ENCODE measurements at places on chromosomes 6 and 20.

GRCh38 chr6:168198302-168199180, 119.5 kb upstream of the FRMD1 start:
- peak; percentile 64 for DNase-seq

- no peak for DNase-seq
Observed at GRCh38 chr6:61606500-61606899, 679.5 kb downstream of the KHDRBS2 start.

DNA sequence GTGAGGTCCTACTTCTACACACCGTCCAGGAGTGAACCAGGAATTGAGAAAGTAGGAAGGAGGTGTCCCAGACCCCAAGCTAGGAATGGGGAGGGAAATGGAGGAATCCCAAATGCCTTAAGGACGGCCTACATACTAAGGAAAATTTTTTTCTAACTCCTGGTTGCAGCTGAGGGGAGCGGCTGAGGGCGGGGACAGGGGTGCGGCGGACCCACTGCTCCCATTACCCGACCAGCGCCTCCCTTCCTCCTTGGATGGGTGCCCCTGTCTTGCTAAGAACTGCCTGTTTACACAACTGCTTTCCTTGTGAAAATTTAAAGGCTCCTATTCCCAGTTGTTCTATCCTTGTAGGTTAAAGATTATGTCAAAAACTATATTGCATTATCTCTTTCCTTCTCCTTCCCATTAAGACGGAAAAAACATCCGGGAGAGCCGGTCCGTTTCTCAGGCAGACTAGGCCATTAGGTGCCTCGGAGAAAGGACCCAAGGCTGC, 699 bp upstream of the HSPA1B start:
- peak; percentile 92 for DNase-seq

- DNase-seq: no peak
Observed at GRCh38 chr6:134577998-134578397, 260.1 kb upstream of the SGK1 start.

- DNase-seq: no peak
Observed at GRCh38 chr20:53149148-53149889, 177.2 kb downstream of the TSHZ2 start.

GRCh38 chr6:124694139-124694705, 268.0 kb upstream of the RNF217 start:
- DNase-seq: no peak

DNA sequence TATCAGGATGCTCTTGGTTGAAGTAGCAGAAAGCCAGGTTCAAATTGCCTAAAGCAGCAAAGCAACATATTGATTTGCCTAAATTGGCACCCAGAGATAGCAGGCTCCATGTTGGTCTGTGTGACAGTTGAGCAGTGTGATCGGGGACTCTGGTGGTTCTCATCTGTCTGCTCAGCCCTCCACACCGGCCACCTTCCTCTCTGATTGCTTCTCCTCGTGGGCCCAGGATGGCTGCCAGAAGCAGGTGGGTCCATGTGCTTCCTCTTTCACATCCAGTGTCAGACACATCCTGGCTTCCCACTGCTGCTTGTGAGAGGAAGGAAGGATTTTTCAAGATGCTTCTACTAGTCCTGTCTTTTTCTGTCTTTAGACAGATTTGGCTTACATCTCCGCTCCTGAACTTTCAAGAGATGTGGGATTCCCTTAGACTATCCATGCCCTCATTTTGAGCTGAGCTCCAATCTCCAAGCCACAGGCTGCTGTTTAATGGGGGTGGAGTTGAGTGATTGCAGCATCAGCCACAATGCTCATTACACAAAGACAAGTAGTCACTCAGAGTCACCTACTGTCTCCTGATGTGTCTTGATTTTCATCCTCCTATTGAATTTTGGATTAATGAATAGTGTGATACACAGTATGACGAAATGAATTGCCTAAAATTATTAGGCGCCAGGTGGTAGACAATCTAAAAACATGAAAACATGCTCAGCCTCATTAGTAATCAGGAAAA, 122.2 kb downstream of the ZDHHC14 start:
- DNase-seq: no peak

GRCh38 chr20:19605786-19606485, 152.1 kb upstream of the RIN2 start:
- no peak for DNase-seq

GRCh38 chr20:15916623-15917022, 656.6 kb downstream of the KIF16B start:
- no peak for DNase-seq

DNA sequence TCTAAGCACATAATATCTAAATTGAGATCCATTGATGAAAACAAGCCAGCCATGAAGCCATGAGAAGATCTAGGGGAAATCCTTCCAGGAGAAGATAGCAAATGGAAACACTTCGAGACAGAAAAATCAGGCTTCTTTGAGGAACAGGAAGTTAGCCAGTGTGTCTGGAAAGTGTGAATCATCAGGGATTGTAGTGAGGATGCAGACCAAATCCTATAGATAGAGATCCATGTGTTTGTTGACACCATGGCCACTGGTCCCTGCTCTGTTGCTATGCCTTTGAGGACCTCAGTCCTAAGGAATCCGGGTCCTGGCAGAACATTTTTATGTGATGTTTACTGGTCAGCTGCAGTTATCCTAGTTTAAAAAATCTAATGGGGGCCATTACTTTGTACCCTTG, 6.6 kb upstream of the ELOVL2 start:
- DNase-seq: no peak

GRCh38 chr6:110511401-110511800, 35.0 kb upstream of the SLC22A16 start:
- DNase-seq: no peak

- no peak for DNase-seq
Observed at GRCh38 chr20:2335096-2335870, 39.5 kb downstream of the TGM3 start.

- DNase-seq: no peak
Observed at GRCh38 chr6:11018225-11018624, 25.9 kb downstream of the ELOVL2 start.

DNA sequence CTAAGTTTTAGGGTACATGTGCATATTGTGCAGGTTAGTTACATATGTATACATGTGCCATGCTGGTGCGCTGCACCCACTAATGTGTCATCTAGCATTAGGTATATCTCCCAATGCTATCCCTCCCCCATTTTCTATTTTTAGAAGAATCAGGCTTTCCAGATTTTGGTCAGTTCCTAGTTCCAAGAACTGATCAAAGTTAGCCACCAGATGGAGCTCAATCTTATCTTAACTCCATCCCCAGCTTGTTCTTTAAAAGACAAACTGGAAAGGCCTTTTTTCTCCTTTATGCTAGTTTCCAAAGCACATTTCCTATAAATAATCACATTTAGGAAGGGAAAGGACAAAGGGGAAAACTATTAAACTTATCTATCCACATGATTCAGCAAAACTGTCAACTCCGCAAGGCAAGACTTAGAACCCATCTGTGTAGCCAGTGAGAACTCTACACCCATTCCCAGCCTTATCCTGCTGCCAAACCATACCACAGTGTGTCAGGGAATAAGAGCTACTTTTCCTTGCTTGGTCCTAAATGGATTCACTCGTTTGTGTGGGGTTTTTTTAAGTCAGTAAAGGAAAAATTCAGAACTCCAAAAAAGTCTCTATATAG, 22.8 kb upstream of the KHDC1 start:
- no peak for DNase-seq

DNA sequence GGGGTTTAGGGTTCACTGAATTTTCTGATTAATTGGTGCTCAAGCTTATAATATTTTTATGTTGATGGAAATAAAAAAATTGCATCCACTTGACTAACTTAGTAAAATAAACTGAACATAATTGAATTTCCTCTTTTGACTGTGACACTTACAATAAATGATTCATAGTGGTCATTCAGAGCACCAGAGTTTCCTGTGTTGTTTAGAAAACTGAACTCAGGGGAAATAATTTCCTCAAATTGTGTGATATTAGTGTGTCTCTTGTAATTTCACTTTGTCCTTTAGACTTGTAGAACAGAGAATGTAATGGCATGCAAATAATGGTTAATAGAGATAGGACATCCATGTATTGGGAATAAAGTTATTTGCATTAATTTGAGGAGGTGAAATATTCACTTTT, 319.7 kb upstream of the MAN1A1 start:
- no peak for DNase-seq

DNA sequence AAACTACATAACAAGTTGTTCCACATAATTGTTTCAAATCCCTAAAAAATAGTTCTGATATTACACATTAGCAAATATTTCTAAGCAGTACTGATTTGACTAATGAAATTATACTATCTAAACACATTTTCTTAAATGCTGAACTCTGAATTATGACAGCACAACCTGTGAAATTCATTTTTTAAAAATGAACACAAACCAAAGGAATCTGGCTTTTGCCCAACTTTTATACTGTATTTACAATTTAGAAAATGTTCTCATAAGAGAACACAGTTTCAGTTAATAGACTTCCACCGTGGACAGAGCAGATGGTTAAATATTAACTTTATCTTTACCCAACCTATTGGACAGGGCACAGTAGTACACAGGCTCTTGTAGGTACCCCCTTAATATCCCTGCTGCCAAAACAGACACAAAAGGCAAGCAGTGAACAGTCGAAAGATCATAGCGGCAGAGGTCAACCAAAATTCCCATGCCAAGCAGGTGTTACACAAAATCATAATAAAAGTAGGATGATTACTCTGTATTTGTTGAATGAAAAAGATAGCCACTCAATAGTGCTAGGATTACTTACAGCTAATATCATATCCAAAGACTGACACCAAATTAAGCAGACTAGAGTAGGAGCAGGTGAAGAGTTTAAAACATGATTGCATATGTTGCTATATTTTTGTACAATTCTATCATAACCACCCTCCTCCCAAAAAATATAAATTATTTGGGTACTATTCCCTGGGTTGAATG, 122.5 kb downstream of the RNGTT start:
- DNase-seq: no peak

DNA sequence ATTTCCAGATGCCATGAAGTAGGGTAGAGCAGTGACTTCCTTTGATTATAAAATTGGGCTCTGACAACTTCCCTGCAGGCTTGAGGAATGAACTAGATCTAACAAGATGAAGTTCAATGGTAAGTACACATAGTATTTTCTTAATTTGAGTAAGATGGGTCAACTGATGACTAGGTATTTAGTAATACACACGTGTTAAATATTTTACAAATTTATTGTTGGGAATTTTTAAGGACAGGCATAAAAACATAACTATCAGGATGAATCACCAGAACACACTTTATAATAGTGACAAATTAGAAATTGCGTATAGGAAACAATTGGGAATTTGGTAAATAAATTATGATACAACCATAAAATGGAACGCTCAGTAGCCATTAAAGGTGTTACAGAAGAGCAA, 762.4 kb upstream of the SLC35B3 start:
- no peak for DNase-seq

DNA sequence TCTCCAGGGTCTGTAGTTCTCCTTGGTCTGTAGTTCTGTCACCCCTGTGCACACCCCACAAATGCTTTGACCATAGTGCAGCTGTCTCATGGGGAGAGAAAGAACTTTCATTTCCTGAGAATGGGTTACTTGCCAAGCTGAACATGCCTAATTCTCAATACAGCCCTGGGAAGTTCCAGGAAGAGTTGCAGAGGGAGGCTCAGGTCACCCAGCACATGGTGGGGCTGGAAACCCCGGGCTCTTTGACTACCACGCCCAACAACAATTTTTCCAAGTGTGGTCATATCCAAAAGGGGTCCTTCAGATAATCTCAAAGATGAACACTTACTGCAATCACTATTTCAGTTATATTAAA, 2.2 kb upstream of the PTPRA start:
- no peak for DNase-seq

DNA sequence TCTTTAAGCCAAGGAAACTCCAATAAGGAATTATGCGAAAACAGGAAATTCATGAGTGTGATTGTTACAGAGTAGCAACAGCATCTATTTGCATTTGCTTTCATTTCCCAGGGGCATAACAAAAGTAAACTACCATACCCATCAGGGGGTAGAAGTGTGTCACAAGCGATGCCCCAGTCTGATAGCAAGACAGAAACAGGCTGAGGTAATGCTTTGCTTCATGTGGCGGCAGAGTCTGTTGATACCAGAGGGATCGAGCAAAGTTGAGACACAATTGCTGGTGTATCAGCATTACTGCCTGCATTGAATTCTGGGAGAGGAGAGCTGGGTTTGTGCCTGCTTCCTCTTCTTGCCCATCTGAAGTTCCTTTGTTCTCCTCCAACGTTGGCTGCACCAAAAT, 51.2 kb upstream of the LYRM2 start:
- DNase-seq: no peak

GRCh38 chr6:112203577-112204349, 50.6 kb downstream of the LAMA4 start:
- DNase-seq: no peak

GRCh38 chr6:136669299-136669699, 119.1 kb upstream of the MAP7 start:
- DNase-seq: no peak

GRCh38 chr6:116682334-116682712, 1.3 kb downstream of the KPNA5 start:
- no peak for DNase-seq

GRCh38 chr20:6699921-6700562, 67.4 kb upstream of the BMP2 start:
- no peak for DNase-seq

- DNase-seq: peak; percentile 87
Observed at GRCh38 chr20:19735446-19735845, 22.6 kb upstream of the RIN2 start.

DNA sequence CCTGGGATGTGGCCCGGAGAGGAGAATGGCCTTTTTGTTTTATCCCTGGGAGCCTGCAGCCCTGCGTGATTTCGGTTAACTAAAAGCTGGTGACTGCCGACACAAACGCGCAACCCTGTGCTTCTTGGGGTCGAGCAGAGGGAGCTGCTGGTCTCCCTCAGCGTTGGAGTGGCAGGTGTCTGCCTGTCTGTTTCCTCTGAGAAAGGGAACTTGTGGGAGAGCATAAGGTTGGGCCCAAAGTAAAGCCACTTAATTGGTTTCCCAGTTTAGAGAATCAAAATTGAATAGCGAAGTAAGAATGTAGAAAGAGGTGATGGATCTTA, 500 bp downstream of the LTV1 start:
- no peak for DNase-seq

DNA sequence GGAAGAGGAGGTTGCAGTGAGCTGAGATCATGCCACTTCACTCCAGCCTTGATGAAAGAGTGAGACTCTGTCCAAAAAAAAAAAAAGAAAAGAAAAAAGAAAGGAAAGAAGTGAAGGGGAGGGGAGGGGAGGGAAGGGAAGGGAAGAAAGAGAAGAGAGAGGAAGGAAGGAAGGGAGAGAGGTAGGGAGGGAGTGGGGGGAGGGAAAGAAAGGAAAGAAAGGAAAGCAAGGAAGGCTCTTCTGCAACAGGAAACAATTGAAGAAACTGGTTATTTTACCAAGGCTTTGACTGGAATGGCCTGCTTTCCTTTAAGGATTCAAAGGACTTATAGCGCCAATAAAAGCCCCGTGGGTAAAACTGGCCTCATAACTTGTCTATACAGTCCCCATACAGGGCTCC, 64.6 kb downstream of the ABHD12 start:
- DNase-seq: no peak

- no peak for DNase-seq
Observed at GRCh38 chr6:110878751-110879522, 4.4 kb downstream of the AMD1 start.

DNA sequence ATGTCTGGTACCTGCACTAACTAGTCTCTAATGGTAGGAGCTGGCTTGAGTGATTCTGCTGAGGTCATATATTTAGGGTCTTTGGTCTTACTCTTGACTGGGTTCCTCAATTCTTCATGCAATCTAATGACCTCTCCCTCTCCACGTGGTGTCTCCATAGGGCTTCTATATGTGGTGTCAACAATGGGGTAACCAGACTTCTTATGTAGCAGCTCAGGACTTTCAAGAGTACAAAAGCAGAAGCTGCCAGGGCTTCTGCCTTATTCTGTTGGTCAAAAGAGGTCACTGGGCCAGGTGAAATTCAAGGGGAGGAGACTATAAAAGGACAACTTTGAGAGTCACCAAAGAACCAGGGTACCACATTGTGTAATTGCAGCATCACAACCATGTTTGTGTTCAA, 54.3 kb downstream of the NUS1 start:
- no peak for DNase-seq
